ENCODE measurements at places on chromosomes 7 and 10.

DNA sequence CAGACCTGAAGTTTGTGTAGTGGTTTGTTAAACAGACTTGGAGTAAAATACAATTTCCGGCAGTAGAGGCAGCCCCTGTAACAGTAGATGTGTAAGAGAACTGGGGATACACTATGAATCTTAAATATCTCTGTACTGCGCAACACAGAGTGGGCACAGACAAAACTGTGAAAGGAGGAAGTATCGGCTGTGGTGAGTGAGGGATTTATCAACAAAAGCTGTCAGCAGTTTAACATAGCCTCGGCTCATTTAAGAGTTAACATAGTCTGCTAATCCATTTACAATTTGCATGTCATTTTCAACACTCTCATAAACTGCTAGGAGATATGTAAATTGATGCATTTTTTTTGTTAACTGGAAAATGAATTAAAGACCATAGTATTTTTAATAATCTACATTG, 225.2 kb downstream of the ZWINT start:
- no peak for DNase-seq

- no peak for DNase-seq
Measured at GRCh38 chr7:105719395-105719794, 138.1 kb upstream of the EFCAB10 start.

GRCh38 chr10:29780096-29780495, 145.3 kb upstream of the SVIL start:
- no peak for DNase-seq

DNA sequence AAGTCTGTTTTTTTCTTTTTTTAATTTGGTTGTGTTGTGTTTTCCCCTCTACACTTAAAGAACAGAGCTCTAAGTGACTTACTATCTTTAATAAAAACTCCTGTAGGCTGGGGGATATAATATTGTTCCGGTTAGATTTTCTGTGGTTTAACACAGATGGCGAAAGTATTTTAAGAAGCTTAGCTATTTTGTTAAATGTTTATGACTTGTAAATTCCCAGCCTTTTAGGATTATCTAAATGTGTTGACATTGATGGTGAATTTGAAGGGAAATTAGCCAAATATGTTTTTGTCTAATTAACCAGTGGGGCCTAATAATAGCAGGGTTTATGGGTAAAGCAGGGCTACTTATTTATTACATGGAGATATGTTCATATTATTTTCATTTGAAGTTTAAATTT, 538.5 kb downstream of the INHBA start:
- no peak for DNase-seq

DNA sequence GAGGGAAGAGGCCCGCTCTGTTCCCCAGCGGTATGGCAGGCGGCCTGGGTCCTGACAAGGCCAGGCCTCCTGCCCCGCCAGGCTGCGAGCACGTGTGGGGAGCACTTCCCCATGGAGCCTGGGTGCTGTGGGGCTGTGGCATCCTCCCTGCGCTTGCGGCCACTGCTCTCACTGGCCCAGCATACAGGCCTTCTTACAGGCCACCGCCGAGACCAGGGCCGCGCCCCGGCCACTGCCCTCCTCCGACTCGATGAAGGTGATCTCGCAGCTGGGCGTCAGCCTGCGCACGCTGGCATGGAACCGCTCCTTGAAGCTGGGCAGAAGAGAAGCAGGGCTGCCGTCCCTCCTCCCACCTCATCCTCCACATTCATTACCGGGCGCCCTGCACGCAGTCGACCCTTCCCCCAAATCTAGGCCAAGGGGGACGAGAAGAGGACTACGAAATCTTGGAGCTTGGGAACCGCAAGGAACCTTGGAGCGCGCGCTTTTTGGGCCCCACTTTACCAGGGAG, 3.9 kb upstream of the MYL7 start:
- no peak for DNase-seq

DNA sequence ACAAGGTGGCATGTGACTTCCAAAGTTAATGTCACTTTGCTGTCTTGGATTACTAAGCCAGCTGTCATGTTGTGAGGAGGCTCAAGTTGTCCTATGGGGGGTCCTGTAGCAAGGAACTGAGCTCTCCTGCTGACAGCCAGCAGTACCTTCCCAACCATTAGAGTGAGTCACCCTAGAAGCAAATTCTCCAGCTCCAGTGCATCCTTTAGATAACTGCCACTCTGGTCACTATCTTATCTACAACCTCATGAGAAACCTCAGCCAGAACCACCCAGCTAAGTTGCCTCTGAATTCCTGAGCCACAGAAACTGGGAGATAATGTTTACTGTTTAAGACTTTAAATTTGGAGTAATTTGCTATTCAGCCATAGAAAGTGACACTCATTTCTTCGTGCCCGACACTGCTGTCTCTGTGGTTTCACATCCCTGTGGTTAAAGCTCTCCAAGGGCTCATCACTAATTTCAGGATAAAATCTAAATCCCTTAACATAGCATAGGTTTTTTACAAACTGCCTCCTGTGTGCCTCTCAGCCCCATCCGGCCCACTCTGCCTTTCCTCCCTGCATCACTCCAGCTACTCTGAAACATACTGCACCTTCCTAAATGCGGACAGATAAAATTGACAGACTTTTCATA, 83.5 kb downstream of the PRR15 start:
- DNase-seq: no peak

DNA sequence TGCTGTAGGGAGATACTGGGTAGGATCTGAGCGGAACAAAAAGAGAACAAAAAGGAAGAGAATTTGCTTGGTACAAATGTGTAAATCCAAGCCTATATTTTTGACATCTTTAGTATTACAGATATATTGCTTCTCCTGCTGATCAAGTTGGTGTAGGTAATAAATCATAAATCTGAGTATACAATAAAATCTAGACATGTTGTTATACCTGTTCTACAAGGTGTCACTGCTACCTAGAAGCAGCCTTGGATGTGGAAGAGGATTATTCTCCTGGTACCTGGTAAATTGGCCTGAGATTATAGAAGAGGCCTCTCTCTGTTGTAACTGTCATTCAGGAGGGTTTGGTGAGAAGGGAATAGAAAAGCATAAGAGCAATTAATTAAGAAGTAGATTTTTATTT, 89.9 kb upstream of the LSM8 start:
- no peak for DNase-seq

- DNase-seq: no peak
Measured at GRCh38 chr7:69812756-69813155, 214.5 kb downstream of the AUTS2 start.

DNA sequence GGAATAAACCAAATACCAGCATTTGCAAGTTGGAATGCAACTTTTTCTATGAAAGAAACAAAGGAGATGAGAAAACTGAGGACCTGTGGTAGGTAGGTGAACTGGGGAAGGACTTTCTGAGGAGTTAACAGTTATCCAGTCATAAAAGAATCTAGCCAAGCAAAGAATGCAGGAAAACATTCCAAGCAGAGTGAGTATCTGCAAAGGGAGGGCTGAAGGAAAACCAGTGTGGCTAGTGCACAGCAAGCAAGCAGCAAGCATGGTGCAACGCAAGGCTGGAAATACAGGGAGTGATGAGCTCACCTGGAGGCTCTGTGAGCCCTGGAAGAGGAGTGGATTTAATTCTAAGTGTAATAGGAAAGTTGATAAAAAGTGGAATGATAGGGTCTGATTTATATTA, 44.0 kb downstream of the RTKN2 start:
- peak; percentile 91 for DNase-seq

Data from kidney tubule cell (primary cell).